Hematopoietic multipotent progenitor cell (in vitro differentiated cells): ENCODE measurements at places on chromosomes 3 and 15. TPM values are rescaled to one million over a fixed set of nuclear protein-coding genes. Genes with fewer than 3 reads are reported as not detected.

DNA sequence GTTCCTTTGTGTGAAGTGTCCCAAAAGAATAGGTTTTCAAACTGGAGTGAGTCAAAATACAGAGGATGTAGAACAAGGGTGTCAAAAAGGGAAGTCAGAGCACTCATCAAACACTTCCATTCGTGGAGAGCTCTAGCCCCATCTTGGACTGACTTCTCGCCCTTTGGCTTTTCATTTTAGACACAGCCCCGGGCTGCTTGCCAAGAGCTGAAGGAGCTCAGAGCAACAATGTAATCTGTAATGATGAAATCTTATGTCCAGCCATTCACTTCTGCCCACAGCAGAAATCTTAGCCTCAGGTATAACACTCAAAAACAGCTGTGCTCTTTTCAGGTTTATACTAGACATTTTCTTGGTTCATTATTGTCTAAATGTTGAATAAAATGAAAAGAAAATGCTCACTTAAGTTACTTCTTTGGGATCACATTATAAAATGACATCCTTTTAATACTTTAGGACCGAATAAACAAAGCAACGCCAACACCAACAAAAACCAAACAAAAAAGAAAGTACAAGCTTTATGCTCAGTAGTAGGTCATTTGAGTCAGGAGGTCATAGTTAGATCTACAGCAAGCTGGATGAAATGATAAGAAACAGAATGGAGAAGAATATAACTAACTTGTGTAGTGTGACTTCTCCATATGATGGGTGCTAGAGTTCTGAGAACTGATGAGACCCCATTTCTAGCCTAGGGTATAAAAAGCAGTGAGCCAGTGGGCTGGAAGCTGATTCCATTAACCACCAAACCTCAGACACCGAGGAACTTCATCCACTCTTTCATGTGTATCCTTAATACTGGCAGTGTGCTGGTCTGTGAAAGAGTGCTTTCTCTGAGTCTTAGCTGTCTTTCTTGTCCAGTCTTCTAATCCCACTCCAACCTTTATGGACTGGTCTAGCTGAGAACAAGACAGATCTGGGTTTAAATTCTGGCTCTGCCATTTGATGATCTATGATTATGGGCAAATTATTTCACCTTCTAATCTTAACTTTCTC is 131.8 kb upstream of the SLC7A14 start:
- DNase-seq = no peak

- DNase-seq = no peak
Measured at GRCh38 chr3:129740090-129740489, 133.6 kb upstream of the PLXND1 start.

GRCh38 chr3:72550582-72551262 is 297.5 kb downstream of the SHQ1 start:
- DNase-seq = no peak

DNA sequence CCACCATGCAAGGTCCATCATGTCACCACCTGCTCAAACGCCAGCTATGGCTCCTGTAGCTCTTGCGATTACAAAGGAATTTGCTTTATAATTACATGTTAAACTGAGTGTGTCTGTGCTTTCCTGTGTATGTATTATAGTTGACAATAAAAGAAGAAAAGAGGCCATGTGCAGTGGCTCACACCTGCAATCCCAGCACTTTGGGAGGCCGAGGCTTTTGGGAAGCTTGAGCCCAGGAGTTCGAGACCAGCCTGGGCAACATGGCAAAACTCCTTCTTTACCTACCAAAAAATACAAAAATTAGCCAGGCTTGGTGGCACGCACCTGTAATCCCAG is 27.0 kb downstream of the ATRIP start:
- no peak for DNase-seq

- no peak for DNase-seq
Measured at GRCh38 chr15:56963126-56963525, 44.7 kb downstream of the TCF12 start.

- peak; percentile 2 for DNase-seq
Measured at GRCh38 chr3:98728672-98729071, 34.5 kb upstream of the ST3GAL6 start.

DNA sequence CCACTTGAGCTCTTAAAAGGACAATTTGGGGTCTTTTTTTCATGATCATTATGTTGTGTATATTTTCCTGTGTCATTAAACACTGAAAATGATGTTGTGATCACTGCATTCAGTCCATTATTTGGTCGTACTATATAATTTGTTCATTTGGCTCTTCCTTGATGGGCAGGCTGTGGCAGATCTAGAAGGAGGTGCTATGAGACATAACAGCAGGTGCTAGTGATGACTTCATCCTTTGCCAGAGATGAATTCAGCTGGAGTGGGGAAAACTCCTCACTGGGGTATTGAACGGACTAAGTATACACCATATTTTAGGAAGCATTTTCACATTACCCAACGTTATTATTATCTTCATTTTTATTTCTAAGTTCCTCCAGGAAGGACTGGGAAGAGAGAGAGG is 12.0 kb downstream of the CMTM7 start:
- no peak for DNase-seq

DNA sequence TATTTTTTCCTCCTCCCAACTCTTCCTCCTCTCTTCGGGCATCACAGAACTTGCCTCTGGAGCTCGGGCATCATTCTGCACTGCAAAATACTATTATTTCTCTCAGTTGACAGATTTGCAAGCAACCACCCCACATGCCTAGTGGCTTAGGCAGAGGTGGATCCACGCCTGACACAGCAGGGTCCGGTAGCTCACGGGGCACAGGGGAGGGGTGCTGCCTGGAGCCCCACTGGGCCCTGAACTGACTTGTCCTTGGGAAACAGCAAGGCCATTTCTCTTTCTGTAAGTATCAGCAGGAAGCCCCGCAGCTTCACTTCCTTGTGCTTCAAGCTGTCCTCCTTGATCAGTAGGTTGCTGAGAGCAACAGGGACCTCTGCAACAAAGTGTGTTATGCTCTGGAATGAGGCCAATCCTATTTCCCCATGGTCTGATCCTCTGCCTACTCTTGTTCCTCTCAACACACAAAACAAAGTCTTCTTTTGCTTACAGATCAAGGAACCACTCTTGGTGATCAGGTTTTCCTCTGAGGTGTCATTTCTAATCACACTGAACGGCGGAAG is 69.1 kb downstream of the FAM174B start:
- DNase-seq = no peak

GRCh38 chr3:190586631-190587011 is 72.7 kb downstream of the IL1RAP start:
- no peak for DNase-seq

GRCh38 chr3:32522682-32523081 is 20.0 kb upstream of the CMTM6 start:
- DNase-seq = no peak

DNA sequence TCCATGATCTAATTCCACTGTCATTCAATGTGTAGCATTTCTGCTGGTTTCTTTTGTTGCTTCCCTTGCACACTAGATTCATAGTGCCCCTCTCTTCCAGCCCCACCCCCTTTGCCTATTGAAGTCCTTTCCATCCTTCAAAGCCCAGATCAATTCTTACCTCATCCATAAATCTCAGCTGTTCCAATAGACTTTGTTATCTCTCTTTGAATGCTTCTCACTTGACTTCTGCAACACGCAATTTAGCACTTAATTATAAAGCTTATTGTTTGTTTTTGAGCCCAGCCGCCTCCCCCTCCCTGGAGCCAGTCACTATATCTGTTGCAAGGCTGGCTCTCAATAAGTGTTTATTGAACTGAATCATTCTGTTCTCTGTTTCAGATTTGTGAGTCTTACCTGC is 174.6 kb upstream of the TBL1XR1 start:
- no peak for DNase-seq

DNA sequence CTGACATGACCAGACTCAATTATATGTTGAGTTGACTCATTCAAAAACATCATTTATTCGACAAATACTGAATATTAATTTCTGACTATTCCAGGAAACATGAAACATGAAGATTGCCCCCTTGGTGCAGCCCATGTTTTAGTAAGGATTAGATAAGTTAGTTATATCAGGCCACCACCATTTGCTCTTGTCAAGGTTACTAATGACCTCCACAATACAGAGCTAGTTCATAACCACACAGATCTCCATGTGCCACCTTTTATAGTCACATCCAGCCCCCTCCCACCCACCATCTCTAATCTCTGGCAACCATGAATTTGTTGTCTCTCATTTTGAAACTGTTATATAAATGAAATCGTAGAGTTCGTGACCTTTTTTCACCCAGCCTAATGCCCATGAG is 15.7 kb downstream of the KLHL18 start:
- no peak for DNase-seq

GRCh38 chr3:195226445-195226844 is 44.5 kb downstream of the XXYLT1 start:
- no peak for DNase-seq

DNA sequence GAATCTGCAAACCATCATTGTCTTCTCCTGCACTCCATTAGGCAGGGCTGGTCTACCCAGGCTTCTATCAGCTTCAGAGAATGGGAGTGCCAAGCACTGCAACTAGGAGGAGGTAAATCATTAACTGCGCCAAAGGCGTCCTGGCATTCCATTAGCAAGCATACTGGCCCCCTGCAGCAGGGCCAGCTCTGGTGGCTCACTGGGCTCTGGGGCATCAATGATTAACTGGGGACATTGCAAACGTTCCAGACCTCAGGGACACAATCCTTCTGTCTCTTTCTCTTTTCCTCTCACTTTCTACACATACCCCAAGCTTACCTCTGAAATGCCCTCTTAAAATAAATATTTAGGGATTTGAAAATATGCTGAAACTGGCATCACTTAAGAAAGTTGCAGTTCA is 129.0 kb downstream of the MYLK start:
- DNase-seq = no peak

- no peak for DNase-seq
Measured at GRCh38 chr15:63815796-63816533, 17.8 kb downstream of the HERC1 start.

GRCh38 chr15:84001037-84001436 is 234.5 kb upstream of the GOLGA6L4 start:
- DNase-seq = no peak

The KBTBD13 gene
- not detected for total RNA-seq

The GOLGA6L7 gene
- not detected for total RNA-seq

The SLTM gene
- total RNA-seq = 50.9 TPM

The BOC gene
- total RNA-seq = under 0.01 TPM

The ISLR gene
- not detected for total RNA-seq

The FBXW12 gene
- under 0.01 TPM for total RNA-seq

The UBXN7 gene
- 14.8 TPM for total RNA-seq

The ZNF385D gene
- 22.4 TPM for total RNA-seq

The SFMBT1 gene
- total RNA-seq = 1.9 TPM
